ENCODE measurements at places on chromosomes 1 and 21.

- no peak for DNase-seq
Observed at GRCh38 chr1:29285771-29286170, 49.4 kb downstream of the PTPRU start.

- no peak for DNase-seq
Observed at GRCh38 chr1:208219659-208220282, 24.4 kb downstream of the PLXNA2 start.

- DNase-seq, result no peak
Observed at GRCh38 chr1:230308821-230309220, 117.3 kb downstream of the PGBD5 start.

GRCh38 chr1:178220094-178220493, 126.2 kb downstream of the RASAL2 start:
- DNase-seq, result no peak

DNA sequence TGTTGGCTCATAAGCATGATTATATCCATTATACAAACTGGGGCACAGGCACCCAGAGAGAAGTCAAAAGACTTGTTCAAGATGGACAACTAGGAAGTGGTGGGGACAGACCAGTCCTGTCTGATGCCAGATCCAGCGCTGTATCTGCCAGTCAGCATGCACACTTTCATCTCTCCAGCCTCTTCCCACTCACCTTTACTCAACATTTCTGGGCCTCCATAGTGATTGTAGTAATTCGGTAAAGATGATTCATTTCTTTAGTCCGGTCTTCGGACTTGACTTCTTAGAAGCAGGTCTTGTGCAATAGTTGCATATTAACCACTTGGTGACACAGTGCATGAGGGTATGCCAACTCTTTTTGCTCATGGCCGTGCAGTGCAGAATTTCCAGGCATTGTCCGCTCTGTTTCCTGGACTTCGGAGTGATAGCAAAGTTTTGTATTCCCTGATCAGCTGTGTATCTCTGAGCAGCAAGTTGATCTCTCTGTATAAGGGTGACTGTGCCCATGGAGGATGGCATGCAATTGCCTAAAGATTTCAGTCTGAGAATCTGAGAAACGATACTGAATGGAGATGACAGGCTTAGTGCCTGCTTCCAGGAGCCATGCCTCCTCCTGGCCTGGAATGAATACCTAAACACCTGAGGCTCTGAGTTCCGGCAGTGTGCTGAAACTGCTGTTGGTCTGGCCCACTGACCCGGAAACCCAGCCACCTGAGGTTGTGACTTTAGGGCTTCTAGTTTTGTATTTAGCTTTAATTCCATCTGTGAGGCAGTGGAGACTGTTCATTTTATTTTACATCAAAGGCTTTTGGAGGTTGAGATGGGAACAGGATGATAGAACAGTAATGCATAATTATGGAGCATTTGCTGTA, 39.0 kb downstream of the GALNT2 start:
- DNase-seq, result no peak

DNA sequence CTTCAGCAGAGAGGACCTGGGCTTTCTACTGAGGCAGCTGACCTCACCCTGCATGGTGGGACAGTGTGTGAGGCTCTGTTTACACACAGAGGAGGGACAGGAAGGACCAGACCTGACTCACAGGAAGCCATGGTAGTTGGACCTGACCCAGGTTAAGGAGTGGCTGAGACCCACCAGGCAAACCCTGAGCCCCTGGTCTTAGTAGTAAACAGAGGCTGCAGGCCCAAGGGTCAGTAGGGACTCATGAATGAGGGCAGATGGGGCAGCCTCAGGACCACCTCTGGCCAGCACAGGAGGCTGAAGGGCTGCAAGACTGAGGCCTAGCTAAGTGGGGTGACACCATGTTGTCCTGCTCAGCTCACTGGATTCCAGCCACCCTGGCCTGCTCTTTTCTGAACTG, 273.2 kb downstream of the GRIK3 start:
- DNase-seq, result no peak

- no peak for DNase-seq
Observed at GRCh38 chr1:231190456-231190855, 28.6 kb downstream of the TRIM67 start.

DNA sequence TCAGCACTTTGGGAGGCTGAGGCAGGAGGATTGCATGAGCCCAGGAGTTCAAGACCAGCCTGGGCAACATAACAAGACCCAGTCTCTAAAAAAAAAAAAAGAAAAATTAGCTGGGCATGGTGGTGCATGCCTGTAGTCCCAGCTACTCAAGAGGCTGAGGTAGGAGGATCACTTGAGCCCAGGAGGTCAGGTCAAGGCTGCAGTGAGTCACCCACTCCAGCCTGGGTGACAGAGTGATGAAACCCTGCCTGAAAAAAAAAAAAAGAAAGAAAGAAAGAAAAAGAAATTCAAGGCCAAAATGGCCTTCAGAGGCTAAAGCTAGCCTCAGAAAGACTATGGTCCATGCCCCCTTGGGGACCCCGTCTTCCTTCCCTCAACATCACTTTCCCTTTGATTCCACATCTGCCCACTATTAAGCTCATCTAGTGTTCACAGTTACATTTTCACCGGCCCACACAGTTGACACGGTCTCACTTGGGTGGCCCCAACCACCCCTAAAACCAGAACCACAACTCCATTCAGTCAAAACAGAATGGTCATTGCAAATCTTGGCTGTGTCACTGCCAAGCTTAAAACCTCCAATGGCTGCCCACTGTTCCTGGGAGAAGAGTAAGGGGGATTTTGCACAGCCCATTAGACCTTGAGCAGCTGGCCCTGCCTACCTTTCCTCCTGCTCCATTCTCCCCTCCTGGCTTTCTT, 2.1 kb upstream of the CAPN8 start:
- DNase-seq, result no peak

DNA sequence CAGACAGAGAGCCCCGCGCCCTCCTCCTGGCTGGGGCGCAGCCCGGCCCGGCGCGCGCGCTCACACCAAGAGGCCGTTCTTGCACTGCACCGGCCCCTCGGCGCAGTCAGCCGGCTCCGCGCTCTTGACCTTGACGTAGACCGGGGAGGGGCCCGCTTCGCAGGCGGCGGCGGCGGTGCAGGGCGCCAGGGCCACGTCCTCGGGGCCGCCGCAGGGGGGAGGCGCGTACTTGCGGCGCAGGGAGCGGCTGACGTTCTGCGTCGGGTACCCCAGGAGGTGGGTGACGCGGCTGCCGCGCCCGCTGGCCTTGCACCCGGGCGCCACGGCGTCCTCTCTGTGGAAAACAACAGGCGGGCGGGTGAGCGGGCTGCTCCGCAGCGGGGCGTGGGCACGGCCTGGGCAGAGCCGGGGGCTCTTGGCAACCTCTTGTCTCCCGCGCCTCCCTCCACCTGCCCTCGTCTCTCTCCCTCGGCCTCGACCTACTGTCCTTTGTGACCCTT, 7.7 kb downstream of the VSIG8 start:
- peak; percentile 77 for DNase-seq

DNA sequence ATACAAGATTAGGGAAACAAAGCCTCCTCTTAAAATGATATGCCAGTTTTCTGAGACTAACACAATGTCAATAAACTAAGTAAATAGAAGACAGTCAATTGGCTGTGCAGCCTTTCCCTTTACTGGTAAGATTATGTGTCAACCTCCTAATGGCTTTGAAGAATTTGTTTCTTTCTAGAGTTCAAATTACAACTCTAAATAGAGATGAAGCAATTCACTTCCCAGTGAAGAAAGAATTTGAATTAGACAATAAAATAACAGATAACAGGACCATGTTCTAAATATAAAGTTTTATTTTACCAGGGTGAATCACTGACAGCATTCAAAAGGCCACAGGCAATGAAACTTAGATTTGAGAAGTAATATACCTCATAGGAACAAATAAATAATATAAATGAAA, 680.3 kb downstream of the PLA2G4A start:
- no peak for DNase-seq

- DNase-seq, result no peak
Observed at GRCh38 chr1:156667968-156668709, 9.1 kb downstream of the NES start.
